ENCODE measurements at places on chromosomes 6 and 20. TPM values are rescaled to one million over a fixed set of nuclear protein-coding genes. Genes with fewer than 3 reads are reported as not detected.

DNA sequence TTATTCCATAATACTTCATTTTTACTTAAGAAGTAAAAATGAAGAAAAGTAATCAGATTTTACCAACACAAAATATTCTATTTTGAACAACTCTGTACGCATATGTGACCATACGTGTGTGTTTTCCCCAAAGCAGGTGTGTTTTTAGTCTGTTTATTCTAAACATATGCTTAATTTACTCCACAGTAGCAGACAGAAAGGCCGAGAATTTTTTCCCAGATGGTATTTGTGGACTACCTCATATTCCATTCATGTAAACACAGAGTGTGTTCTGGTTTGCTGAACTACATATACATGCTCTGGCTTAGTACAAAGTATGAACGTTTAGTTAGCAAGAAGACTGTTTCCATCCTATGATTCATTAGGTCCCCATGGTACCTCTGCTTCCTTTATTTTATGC, 233.3 kb upstream of the RUNX2 start:
- DNase-seq = peak; percentile 18
- H3K27me3 ChIP-seq = no peaks in the 10 kb centered on the region

GRCh38 chr6:140988780-140989179, 1143.9 kb upstream of the GJE1 start:
- H3K4me1 ChIP-seq = peaks cover 2% of the 10 kb centered on the region
- H3K27me3 ChIP-seq = no peaks in the 10 kb centered on the region

- DNase-seq = no peak
- peaks cover 2% of the 10 kb centered on the region for H3K27me3 ChIP-seq
These were observed 171.8 kb upstream of the COL21A1 start for GRCh38 chr6:56419191-56419590.

DNA sequence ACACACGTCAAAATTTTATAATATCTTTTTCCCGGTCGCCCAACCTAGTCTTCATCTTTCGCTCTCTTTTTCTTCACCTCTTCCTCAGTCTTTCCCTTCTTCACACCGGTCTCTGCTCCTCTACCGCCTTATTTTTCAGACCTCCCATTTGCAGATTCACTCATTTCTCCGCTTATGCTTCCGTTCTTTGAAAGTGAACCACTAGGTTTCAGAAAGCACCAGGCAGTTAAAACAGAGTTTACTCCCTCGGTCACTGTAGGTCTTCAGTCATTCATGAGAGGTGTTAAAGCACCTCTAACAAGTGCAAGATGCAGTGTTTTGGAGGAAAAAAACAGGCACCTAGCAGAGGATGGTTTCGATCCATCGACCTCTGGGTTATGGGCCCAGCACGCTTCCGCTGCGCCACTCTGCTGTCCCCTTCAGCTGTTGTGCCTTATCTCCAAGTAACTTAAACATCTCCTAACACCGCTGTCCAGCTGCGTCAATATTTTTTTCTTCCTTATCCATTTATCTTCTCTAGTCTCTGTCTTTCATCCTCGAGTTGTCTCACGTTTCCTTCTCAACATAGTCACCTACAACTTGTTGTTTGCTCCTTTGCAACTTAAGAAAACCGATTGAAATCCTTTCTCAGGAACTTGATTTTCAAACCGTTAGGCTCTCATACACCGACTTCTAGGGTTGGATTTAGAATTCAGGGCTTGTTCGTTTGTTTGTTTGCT, 119.7 kb upstream of the ZNF184 start:
- H3K4me1 ChIP-seq = no peaks in the 10 kb centered on the region
- no peaks in the 10 kb centered on the region for H3K27me3 ChIP-seq
- peak; percentile 90 for DNase-seq
- no peak overlapping the region for H3K27ac ChIP-seq
- peak overlapping the region; percentile 31 for H3K4me3 ChIP-seq

ULBP1 gene
- 0.56 TPM for total RNA-seq

GRCh38 chr20:32333181-32333987, 24.7 kb upstream of the ASXL1 start:
- H3K27me3 ChIP-seq = no peaks in the 10 kb centered on the region
- no peak overlapping the region for H3K4me3 ChIP-seq
- peaks cover 4% of the 10 kb centered on the region for H3K4me1 ChIP-seq
- H3K36me3 ChIP-seq = peaks cover 17% of the 10 kb centered on the region

DNA sequence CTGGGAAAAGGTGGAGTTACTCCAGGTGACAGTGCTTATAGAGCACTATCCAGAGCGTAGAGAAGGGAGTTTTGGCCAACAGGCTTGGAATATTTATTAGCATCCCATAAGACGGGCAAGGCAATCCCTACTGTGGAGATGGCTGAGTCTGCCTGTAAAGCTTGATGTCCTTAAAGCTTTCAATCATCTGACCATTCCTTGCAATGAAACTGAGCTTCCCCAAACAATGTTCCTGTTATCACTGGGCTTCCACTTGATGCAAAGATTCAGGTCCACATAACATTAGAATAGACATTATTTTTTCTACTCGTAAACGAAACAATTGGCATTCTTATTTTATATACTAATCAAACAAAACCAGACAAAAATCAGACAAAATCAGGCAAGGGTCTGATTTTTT, 48.4 kb upstream of the PIM1 start:
- DNase-seq = no peak
- H3K4me3 ChIP-seq = no peak overlapping the region
- peaks cover 4% of the 10 kb centered on the region for H3K4me1 ChIP-seq
- no peaks in the 10 kb centered on the region for H3K27me3 ChIP-seq
- no peaks in the 10 kb centered on the region for H3K36me3 ChIP-seq

DNA sequence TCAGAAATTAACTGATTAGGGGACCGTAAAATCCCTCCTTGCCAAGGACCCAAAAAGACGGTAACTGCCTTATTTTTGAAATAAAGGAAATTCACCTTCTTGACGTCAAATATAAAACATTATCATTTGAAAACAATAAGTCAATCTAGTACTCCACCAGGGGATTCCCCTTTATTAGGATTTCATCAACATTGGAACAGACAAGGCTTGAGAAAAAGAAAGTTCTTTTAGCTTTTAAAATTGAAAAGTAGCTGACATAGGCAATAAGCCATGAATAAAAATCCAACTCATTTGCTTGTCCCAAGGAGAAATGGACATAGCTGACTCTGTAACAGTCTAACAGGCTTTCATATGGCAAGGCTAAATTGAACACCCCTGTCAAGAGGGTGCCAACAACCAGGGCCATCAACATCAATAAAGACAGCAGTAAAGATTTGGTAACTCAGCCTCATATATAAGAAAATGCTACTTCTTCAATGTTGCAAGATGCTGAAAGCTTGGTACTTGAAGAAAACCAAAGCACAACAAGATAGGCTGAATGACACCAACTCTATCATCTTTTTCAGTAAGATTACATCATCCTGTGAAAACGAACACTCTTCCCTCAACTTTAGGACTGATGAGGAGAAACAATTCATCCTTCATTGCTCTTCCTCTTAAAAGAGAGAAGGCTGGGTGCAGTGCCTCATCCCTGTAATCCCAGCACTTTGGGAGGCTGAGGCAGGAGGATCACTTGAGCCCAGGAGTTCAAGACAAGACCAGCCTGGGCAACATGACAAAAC, 121.0 kb upstream of the PRDM1 start:
- H3K36me3 ChIP-seq = no peaks in the 10 kb centered on the region
- no peak for DNase-seq
- no peak overlapping the region for H3K27ac ChIP-seq
- no peak overlapping the region for H3K4me3 ChIP-seq

MUC21 gene
- total RNA-seq = not detected

DNA sequence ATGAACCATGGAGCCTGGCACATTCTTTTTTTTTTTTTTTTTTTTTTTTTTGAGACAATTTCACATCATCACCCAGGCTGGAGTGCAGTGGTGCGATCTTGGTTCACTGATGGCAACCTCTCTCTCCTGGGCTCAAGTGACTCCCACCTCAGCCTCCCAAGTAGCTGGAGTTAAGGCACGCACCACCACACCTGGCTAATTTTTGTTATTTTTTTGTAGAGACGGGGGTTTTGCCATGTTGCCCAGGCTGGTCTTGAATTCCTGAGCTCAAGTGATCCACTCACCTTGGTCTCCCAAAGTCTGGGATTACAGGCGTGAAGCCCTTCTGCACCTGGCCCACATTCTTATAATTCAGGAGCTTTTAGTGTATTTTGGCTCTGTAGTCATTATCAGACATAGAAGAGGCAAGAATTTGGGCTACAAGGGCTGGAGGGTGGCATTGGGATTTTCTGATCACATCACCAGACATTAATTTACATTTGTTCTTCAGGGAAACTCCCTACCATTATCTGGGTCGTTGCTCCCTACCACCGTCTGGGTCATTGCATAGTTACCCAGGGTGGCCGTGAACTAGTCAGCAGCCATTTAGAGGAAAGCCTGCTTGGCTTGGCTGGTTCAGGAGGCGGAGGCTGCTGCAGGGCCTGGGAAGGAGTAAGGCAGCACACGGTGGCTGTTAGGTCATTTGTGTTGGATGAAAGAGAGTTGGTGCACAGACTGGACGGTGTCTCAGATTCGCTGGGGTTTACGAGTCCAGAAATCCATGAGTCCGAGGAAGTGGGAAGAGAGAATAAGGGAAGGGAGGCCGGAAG, 17.6 kb downstream of the ARID1B start:
- H3K4me3 ChIP-seq = no peak overlapping the region
- peaks cover 2% of the 10 kb centered on the region for H3K36me3 ChIP-seq
- H3K4me1 ChIP-seq = peaks cover 11% of the 10 kb centered on the region
- DNase-seq = no peak
- H3K27ac ChIP-seq = no peak overlapping the region
- no peaks in the 10 kb centered on the region for H3K27me3 ChIP-seq

PLA2G7 gene
- total RNA-seq = not detected

ABRACL gene
- 42.8 TPM for total RNA-seq

- no peak for DNase-seq
- H3K27me3 ChIP-seq = no peaks in the 10 kb centered on the region
- no peak overlapping the region for H3K27ac ChIP-seq
- H3K4me1 ChIP-seq = no peaks in the 10 kb centered on the region
These were observed 33.5 kb downstream of the CYB5R4 start for GRCh38 chr6:83893024-83893423.

LY6G6D gene
- not detected for total RNA-seq

DNA sequence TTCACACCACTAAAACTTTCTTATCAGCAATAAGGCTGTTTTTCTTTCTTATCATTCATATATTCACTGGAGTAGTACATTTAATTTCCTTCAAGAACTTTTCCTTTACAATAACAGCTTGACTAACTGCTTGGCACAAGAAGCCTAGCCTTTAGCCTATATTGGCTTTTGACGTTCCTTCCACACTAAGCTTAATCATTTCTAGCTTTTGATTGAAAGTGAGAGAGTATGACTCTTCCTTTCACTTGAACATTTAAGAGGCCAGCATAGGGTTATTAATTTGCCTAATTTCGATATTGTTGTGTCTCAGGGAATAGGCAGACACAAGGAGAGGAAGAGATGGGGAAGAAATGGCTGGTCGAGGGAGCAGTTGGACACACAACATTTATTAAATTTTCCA, 23.6 kb downstream of the THEMIS start:
- H3K27me3 ChIP-seq = no peaks in the 10 kb centered on the region
- no peaks in the 10 kb centered on the region for H3K36me3 ChIP-seq
- no peak overlapping the region for H3K27ac ChIP-seq

GPR63 gene
- total RNA-seq = 0.36 TPM

DNA sequence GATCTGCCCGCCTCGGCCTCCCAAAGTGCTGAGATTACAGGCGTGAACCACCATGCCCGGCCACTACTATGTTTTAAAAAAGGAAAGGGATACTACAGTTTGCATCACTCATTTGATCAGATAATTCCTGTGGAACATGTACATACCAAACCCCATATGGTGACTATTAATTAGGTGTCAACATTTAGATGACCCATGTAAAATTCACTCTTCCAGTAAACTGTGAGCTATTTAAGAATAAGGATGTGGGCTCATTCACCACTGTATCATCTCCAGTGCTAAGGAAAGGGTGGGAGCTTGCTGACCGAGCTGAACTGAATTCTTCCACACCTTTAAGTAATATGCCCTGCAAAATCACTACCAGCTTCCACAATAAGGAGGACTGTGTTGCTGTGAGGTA, 127.5 kb downstream of the BTBD9 start:
- no peaks in the 10 kb centered on the region for H3K36me3 ChIP-seq
- H3K27me3 ChIP-seq = no peaks in the 10 kb centered on the region
- no peak for DNase-seq
- no peak overlapping the region for H3K27ac ChIP-seq

LST1 gene
- total RNA-seq = not detected

BTN1A1 gene
- not detected for total RNA-seq

BTBD3 gene
- 44.7 TPM for total RNA-seq

DNA sequence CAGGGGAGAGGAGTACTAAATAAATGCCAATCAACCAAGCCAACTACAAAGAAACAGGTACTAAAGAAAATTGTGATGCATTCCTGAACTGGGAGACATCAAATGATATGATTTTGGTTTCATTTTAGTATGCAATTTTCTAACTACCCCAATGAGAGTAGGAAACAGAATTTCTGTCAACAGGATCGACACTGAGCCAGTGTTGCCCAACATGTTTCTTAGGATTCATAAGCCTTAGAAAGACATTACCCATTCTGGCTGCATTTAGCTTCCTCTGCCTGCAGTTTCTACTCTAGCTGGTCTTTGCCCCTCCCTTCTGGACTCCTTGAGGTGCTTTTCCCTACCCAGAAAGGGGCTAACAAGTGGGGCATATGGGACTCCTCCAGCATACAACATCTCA, 49.8 kb downstream of the KCTD20 start:
- H3K36me3 ChIP-seq = peaks cover 26% of the 10 kb centered on the region
- H3K27me3 ChIP-seq = no peaks in the 10 kb centered on the region
- H3K4me3 ChIP-seq = no peak overlapping the region
- peaks cover 4% of the 10 kb centered on the region for H3K4me1 ChIP-seq
- DNase-seq = no peak

DNA sequence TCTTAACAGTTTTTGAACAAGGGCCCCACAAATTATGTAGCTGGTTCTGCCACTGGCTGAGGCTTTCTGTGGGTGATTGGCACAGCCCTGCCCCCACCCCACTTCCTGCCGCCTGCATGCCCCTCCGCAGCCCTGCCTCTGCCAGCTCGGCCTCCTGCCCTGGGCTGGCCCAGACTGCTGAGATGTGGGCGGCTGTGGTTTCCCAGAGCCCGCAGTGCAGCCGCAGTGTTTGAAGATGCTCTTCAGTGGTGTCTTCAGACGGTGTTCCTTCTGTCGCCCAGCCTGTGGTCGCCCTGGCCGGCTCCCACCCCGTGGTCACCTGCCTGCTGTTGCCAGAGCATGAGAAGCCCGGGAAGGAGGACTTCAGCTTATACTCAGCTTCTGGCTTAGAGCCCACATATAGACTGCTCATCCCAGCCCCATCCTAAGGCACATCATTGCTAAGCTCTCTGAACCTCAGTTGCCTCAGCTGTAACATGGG, 154.3 kb downstream of the VEGFA start:
- DNase-seq = peak; percentile 56
- H3K27me3 ChIP-seq = no peaks in the 10 kb centered on the region
- H3K4me3 ChIP-seq = no peak overlapping the region

DNA sequence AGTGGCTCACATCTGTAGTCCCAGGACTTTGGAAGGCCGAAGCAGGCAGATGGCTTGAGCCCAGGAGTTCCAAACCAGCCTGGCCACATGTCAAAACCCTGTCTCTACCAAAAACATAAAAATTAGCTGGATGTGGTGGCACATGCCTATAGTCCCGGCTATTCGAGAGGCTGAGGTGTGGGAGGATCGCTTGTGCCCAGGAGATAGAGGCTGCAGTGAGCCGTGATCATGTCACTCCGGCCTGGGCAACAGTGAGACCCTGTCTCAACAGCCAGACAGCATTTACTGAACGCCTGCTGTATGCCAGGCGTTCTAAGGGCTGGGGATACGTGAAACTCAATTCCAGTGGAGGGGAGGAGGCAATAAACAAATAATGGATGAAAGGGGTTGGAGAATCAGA, 69.9 kb downstream of the ATP9A start:
- peaks cover 3% of the 10 kb centered on the region for H3K36me3 ChIP-seq
- H3K4me1 ChIP-seq = peaks cover 14% of the 10 kb centered on the region
- no peak overlapping the region for H3K27ac ChIP-seq
- no peaks in the 10 kb centered on the region for H3K27me3 ChIP-seq
- no peak for DNase-seq

PI3 gene
- total RNA-seq = not detected

All from IMR-90 (cell line).